ENCODE measurements at places on chromosomes 16 and 17. TPM values are rescaled to one million over a fixed set of nuclear protein-coding genes. Genes with fewer than 3 reads are reported as not detected.

Gene PIK3R6
- total RNA-seq = 0.66 TPM

Gene LAT
- 6.4 TPM for total RNA-seq

Gene ANKS3
- total RNA-seq = 47.3 TPM

Gene SLFN14
- total RNA-seq = not detected

Gene ABCA10
- total RNA-seq = 19.0 TPM

Gene KRTAP4-9
- not detected for total RNA-seq

Gene SDR42E2
- total RNA-seq = 1.2 TPM

Gene CYBA
- 25.3 TPM for total RNA-seq

Gene SLC35G6
- not detected for total RNA-seq

Gene ACSM2A
- not detected for total RNA-seq

Gene POLR3E
- 45.9 TPM for total RNA-seq

Gene KRTAP4-4
- not detected for total RNA-seq

Gene PGAP6
- total RNA-seq = 28.6 TPM

Gene P2RX1
- total RNA-seq = 0.47 TPM

Gene GNG13
- total RNA-seq = 4.1 TPM

Gene SCN4A
- total RNA-seq = 0.13 TPM

Gene IL34
- 20.4 TPM for total RNA-seq

Gene OR2C1
- 1.9 TPM for total RNA-seq
